ENCODE measurements at places on chromosomes 5 and 9.
A peak's percentile ranks its signal among the peaks of the same experiment; 100 is the strongest.

DNA sequence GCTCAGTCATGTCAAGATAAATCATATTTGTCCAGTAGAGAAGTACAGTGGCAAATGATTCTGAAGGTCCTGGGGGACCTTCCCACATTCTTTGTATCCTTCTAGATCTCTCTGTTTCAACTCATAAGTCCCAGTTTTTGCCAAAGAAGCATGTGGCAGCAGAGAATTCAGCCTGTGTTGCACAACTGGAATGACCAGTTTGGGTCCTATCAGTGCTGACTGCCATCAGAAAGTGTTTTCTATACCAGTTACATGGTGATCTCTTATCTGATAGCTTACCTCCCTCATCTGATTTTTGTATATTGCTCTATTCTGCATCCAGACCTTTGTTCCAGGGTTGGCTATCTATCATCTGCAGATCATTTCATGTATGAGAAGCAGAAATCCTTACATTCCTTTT lies 21.7 kb downstream of the GM2A start:
- DNase-seq, result no peak

DNA sequence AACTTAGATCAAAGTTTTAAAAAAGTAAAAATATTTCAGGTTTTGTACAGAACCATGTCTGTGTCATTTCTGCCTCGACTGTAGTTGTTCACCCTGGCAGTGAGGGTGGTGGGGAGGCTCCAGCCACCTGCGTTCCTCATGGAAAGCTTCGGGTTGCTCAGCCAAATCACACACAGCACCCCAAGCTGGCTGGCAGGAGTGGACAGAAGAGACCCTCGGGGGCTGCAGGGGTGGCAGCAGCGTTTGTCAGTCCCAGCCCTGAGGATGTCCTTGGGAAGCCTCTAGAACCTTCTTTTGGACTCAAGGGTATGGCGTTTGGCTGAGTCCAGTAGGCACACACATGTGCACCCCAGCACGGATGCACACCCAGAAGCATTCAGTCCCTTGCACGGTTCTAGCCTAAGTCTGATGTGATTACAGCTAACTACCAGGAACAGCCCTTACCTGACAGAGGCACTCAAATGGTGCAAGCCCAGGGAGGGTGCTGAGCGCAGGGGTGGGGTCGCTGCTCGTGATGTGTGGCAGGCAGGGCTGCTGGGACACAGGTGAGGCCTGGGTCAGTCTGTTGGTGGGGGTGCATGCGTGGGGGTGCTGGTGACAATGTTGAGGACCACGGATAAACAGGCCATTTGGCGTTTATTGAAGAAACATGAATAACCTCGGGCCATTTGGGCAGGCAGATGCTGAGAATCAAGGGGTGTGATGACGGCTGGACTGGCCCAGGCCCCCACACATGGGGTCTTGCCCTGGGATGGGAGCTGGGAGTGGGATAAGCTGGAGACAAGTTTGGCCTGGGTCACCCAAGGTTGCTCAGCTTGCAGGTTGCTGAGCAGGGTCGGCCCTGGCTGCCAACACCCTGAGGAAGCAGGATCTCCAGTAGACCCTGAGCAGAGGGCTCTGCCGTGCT lies 103.4 kb downstream of the PHF2 start:
- peak; percentile 69 for DNase-seq

DNA sequence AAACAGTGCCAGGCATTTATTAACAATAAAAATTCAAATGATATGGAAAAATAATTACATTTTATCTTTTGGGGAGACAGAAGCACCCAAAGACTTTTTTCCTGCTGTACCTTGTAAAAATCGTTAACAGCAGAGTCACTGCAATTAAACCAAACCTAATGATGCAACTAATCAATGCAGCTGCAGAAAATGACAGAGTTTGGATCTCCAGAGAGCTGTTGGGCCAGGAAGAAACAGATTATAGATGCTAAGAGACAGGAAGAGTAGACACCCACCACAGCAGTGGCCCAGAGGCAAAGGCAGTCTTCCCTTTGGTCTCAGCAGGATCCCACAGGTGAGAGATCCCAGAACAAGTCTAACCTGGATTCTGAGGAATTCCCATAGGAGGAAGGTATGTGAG lies 53.0 kb downstream of the SPOCK1 start:
- no peak for DNase-seq

- no peak for DNase-seq
Observed at GRCh38 chr5:40154194-40154593, 525.5 kb upstream of the PTGER4 start.

DNA sequence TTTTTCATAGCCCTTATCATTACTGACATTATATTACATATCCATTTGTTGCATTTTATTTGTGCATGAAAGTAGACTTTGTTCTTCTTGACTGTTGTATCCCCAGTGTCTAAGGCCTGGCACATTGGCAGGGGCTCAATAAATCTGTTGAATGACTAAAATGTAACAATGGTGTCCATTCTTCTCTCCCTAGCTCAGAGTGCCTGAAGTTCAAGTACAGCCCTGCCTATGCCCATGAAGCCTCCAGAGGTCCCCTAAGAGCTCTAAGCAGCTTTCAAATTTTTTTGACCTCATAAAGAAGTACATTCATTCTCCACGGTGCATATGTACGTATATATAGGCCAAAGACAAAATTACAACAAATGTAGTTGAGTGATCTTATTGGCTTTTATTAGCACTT lies 4.2 kb upstream of the BSPRY start:
- no peak for DNase-seq

DNA sequence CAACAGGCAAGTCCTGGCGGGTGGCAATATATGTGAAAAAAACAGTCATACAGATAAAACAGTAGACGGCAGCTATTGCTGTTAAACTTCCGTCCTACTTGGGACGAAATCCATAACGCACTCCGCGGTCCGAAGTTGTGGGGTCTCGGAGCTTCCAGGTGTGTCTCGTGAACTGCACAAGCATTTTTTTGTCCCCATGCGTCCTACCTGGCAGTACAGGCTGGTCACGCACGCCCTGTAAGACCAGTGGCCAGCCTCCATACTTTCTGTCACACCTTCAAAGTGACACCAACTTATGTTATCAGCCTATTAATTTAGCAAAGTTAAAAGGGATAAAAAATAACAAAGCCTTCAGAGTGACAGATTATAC lies 51.3 kb downstream of the TGFBI start:
- DNase-seq, result no peak

- DNase-seq, result no peak
Observed at GRCh38 chr9:113857875-113858274, 18.2 kb upstream of the ZNF618 start.

DNA sequence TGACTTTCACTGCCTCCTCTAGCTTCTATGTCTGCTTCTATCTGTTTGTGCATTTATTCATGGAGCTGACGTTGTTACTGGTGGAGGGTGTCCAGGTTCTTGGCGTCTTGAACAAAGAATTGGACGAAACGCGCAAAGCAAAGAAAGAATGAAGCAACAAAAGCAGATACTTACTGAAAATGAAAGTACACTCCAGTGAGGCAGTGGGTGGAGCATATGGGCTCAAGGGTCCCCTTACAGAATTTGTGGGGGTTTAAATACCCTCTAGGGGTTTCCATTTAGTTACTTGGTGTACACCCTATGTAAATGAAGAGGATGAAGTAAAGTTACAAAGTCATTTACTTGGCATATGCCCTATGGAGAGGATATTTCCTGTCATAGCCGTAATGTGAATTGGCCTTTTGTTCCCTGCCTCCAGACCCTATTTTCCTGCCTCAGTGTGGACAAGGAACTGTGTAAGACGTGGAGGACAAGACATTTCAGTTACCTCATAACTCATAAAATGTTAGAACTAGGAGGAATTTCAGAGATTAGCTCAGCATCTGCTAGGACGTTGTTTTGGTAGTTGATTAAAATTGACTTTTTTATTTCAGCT lies 3.1 kb downstream of the POLR3G start:
- DNase-seq, result no peak

DNA sequence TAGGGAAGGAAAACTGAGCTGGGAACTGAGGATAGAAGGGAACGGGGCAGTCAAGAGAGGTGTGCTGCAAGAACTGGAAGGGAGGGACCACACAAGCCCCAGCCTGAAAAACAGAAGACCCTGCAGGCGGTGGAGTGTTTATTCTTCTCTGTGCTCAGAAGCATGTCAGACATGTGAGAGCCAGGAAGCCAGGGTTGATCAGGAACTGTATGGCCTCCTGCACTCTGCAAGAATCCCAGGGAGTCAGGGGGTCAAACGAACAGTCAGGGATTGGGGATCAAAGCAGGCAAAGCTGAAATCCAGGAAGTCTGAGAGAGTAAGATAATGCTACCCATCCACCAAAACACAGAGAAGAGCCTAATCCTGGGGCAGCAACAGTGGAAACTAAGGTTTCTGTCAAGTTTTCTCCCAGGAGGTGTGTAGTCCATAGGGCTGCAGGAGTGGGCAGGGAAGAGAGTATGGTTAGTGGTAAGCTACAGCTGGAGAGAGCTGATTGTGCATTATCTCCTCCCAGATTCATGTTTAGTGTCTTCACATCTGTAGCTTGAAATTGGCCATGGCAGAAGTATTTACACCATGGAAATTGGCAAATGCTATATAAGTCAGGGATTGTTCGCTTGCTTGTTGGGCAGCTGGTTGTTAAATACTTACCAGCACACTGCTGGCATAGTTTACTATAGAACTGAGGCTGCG lies 115.4 kb upstream of the SLC44A1 start:
- peak; percentile 11 for DNase-seq

DNA sequence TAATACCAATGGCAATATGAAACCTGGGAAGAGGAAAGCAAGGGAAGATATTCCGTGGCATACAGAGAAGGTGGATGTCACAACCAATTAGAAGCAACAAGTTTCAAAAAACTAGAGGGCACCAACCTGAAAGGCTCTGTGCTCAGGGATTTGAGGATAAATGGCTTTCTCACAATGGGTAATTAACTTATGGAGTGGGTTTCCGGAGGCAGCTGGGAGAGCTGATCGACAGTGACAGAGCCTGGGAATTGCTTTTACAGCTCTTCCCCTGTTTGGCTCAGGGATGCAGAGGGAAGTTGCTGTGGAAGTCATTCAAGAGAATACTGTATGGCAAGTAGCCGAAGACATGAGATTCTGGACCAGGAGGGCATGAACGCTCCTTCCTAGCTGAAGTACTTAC lies 237.0 kb downstream of the KIF4B start:
- no peak for DNase-seq

DNA sequence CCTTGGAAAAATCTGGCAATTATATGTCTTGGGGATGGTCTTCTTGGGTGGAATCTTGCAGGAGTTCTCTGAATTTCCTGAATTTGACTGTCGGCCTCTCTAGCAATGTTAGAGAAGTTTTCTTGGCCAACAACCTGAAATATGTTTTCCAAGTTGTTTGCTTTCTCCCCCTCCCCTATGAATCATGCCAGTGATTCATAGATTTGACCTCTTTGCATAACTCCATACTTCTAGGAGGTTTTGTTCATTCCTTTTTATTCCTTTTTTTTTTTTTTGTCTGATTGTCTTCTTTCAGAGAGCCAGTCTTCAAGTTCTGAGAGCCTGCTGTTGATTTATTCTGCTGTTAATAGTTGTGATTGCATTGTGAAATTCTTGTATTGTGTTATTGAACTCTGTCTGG lies 56.7 kb upstream of the SLC44A1 start:
- DNase-seq, result no peak

GRCh38 chr9:26054600-26055520 lies 376.6 kb upstream of the TUSC1 start:
- DNase-seq, result no peak

GRCh38 chr5:168479166-168479565 lies 7.1 kb upstream of the RARS1 start:
- DNase-seq, result no peak

DNA sequence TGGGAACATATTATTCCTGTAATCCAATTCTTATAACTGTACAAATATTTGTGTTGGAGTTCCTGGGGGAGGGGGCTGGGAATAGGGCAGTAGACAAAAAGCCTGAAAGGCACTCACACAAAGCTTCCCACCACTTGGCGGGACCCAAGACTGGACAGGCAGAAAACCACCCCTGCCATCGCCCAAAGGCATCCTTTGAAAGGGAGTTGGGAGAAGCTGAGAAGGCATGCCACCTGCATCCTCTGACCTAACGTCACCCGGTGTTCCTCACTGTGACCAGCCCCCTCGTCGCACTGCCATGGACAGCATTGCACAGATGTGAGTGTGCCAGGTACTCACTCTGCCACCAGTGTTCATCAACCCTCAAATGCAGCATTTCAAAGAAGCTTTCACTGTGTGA lies 80.6 kb upstream of the SMIM23 start:
- DNase-seq, result peak; percentile 62

DNA sequence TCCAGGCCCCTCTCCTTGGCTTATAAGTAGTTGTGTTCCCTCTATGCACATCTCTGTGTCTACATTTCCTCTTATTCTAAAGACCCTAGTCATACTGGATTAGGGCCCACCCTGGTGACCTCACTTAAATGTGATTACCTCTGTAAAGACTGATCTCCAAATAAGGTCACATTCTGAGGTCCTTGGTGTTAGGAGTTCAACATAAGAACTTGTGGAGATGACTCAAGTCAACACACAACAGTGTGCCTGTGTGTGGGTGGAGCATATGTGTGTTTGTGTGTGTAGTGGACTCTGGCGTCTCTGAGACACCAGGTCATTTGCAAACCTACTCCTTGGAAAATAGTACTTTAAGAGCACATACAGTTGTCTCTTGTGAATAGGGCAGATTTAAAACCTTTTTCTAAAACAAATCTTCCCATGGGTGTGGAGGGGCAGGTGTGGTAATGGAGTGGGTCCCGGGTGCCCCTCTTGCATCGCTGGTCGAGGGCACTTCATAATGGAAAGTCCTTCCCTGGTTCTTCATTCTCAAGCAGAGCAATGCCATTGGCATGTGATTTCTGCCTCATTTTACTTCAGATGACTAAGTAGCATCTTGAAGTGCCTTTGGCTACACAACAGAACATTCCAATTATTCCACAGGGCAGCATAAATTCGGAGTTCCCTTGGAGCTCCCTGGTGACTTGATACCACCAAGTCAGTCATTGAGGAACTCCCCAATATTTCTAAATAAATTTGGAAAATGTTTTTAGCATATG lies 84.4 kb downstream of the C9orf152 start:
- no peak for DNase-seq

DNA sequence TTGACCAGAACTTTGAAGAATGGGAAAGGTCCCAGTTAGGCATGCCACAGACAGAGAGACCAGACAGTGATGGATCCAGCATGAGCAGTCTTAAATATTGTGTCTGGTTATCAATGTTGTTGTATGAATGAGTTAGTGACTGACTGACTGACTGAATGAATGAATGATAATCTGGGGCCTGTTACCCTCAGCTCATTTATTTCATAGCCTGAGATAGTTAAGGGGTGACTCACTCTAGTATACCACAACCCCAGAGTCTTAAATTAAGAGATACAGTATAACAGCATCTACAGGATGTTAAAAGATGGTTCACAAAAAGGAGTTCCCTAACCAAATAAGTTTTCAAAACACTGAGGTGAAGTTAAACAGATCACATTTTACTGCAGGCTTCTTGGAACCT lies 133.5 kb downstream of the SGCD start:
- DNase-seq, result no peak

DNA sequence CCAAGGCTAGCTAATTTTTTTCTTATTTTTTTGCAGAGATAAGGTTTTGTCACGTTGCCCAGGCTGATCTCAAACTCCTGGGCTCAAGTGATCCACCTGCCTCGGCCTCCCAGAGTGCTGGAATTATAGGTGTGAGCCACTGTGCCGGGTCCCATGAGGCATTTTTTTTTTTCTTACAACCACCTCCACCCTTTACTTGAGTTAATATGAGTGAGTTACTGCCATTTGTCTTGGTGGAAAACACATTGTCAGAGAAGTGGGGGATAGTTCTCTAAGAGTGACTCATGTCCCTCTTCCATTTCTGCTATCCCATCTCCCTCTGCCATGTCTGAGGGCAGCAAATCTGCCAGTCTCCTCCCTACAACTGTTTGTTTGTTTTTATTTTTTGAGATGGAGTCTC lies 163.4 kb upstream of the CLINT1 start:
- no peak for DNase-seq

- peak; percentile 28 for DNase-seq
Observed at GRCh38 chr9:127095411-127095810, 27.0 kb downstream of the ANGPTL2 start.

Data from suprapubic skin (tissue), 4 donors.